Fibroblast of the aortic adventitia (primary cell): ENCODE measurements at places on chromosomes 13 and 19.

- DNase-seq, result no peak
Observed at GRCh38 chr13:52452470-52452869, 2.0 kb upstream of the VPS36 start.

DNA sequence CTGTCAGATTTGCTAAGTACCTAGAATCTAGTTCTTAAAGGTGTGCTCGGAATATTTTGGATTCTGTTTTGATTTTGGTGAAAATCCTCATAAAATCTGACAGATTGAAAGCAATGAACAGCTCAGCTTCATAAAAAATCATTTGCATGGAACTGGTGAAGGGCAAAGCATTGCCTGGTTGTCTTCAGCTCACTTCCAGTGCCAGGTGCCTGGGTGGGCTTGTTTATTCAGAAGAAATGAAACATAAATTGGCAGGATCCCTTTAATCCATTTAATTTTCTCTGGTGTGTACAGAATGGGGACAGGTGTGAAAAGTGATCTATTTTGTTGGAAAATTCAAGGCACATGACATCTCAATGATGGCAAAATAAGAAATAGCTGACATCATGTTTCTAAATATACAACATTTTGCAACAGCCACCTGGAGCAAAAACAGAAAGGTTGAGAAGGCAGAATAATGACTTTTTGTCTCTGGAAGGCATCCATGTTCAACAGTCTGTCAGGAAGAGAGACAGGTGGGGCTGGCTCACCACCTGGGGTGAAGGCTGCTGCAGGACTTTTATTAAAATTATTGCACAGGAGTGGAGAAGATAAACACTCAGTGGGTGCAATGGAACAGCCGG is 52.2 kb downstream of the RFC3 start:
- DNase-seq, result no peak

DNA sequence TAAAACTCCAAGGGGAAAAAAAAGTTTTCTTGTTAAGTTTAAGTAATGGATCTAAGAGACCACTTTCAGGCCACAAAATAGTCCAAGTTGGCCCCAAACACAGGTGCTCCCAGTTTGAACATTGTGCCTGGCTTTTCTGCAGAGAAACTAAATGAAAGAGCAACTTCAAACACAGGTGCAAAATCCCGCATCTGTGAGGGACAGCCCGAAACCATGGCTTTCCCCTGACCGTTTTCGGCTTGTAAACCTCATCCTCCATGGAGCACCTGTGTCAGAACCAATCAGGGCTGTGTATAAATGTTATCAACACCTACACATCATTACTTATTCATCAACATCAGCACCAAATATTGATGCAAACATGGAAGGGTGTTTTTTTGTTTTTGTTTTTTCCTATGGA is 126.8 kb upstream of the OBI1 start:
- no peak for DNase-seq

DNA sequence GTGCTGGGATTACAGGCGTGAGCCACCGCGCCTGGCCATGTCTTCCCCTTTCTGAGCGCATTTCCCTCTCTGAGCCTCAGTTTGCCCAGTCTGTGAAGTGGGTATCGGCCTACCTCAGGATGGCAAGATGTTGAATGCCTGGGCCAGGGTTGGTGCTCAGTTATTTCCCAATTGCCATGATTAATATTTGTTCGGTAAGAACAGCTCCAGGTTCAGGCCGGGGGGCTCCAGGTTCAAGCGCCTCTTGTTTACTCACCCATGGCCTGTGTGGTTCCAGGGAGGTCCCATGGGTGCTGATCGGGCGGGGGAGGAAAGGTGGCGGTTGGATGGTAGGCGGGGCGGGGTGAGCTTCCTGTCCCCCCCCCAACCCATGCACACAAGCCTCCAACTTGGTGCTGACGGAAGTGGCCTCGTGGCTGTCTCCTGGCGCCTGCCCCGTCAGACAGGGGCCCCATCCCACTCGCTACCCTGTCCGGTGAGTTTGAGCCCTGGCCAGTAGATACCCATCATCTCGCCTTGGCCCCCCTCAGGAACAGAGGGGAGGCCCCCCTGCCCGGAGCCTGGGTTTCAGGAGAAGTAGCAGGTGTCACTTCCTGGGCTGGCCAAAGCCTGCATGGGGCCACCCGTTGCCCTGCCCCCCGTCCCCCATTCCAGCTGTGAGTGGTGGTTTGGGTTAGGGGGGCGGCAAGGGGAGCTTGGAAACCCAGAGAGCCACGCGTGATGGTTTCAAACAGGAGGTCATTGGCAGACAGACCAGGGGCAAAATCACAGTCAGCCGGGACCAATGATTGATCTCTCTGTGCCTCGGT is at the start of gene FCHO1:
Gene FCHO1, plus strand, starts transcription at position 375 of the 809 bp plus-strand sequence. CDS start 3,688 bp downstream, outside the sequence.
- DNase-seq, result no peak

DNA sequence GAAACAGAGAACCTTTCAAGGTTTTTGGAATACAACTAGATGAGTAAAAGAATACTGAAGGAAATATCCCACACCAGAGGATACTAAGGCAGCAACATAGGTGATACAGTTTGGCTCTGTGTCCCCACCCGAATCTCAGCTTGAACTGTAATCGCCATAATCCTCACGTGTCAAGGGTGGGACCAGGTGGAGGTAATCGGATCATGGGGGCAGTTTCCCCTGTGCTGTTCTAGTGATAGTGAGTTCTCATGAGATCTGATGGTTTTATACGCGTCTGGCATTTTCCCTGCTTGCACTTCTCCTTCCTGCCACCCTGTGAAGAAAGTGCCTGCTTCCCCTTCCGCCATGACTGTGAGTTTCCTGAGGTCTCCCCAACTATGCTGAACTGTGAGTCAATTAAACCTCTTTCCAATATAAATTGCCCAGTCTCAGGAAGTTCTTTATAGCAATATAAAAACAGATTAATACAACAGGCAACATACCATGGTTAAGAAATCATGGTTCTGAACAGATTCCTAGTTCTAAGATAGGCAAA is 97.0 kb downstream of the ABCC4 start:
- DNase-seq, result no peak

DNA sequence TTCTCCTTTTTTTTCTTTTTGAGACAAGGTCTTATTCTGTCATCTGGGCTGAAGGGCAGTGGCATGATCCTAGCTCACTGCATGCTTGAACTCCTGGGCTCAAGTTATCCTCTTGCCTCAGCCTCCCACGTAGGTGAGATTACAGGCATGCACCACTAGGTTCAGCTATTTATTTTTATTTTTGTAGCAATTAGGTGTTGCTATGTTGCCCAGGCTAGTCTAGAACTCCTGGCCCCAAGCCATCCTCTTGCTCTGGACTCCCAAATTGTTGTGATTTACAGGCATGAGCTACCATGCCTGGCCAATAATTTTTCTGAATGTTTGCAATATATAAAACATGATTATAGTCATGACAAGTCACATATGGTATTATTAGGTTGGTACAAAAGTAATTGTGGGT is 161.1 kb upstream of the ATXN8OS start:
- no peak for DNase-seq

GRCh38 chr13:38440666-38441065 is 91.0 kb downstream of the UFM1 start:
- no peak for DNase-seq

DNA sequence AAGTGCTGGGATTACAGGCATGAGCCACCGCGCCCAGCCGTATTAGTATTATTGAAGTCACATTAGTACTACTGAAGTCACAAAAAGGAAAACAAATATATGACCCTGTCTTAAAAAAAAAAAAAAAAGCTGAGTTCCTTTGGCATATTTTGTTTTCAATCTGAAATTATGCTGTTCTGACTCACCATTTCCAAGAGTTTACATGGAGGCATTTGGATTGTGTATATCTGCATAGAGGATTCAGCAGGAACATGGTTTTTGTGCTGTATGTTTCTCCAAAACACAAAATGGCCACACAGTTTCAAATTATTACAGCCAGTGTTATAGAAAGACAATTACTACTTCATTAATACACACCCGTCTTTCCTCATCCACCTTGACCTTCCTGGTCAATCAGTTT is 103.5 kb upstream of the TSC22D1 start:
- peak; percentile 47 for DNase-seq

- DNase-seq, result peak; percentile 68
Observed at GRCh38 chr13:64272681-64273080, 2857.0 kb upstream of the PCDH20 start.

- DNase-seq, result peak; percentile 44
Observed at GRCh38 chr13:36151591-36151990, 20.4 kb upstream of the DCLK1 start.

DNA sequence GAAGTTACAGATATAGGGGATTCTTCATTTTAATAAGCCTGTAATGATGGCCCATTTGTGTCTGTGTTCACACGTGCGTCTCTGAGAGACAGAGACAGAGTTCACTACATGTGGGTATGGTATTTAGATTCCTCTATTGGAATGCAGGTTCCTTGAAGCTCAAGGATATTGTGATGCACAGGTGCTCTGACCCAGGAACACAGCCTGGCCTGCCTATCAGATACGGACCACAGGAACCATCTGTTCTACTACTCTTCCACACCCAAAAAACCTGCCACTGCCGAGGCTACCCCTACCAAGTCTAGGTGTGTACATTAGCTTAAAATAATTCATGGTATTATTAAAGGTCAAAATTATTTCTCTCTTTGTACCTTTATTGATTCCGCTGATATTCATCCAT is 289.2 kb downstream of the ATP8A2 start:
- no peak for DNase-seq

- DNase-seq, result no peak
Observed at GRCh38 chr13:111662895-111663294, 342.5 kb downstream of the TEX29 start.

- DNase-seq, result no peak
Observed at GRCh38 chr13:79874396-79875360, 393.7 kb downstream of the NDFIP2 start.

GRCh38 chr19:1042689-1043511 is 3.0 kb downstream of the ABCA7 start:
- DNase-seq, result no peak

DNA sequence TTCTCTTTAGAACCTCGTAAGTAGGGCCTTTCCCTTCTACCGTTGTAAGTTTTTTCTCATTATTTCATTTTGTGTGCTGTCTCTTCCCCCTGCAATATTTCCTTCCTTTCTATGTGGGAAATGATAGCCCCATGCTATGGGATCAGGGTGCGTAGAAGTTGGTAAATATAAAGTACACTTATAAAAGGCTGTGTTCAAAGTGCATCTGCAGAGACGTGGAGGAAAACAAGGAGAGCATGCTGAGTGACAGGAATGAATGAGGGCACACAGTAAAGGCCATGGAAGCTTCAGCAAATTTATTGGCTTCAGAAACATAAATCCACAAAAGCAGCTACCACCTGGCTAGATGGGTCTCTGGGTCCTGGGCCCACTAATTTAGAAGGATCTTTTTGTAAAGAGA is 21.6 kb upstream of the SPRY2 start:
- DNase-seq, result no peak

GRCh38 chr19:16442386-16443276 is 29.1 kb downstream of the EPS15L1 start:
- no peak for DNase-seq

DNA sequence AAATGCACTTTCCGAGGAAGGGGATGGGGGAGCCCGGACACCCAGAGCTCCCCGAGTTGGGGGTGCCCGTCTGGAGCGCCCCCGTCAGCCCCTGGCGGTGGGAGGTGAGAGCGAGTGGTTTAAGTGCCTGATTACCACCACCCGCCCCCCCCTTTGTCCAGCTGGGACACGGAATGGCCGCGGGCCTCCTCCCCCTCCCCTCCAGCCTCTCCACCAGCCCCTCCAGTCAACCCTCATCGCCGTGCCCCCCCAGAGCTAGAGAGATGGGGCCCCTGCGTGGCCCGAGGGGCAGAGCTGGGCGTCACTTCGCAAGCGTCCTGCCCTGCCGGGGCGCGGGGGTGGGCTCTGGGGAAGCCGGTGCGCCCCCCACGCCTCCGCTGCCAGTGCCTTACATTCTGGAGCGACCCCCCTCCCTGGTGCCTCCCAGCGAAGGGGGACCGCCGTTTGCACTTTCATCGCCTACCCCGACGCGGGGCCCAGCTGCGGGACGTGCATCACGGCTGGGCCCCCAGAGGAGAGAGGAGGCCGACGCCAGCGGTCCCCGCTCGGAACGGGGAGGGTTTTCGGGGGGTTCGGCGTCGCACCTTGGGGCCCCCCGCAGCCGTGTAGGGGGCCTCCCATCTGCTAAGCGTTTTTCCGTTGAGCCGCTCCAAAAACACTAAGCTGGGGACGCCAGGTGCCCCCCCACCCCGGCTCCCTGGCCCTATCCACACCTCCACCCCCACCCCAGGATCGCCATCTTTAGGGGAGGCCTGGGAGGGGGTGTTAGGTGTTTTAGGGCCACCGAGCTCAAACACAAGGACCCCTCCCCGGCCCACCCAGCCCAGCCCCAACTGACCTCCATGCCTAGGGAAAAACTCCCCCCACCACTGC is 16.4 kb downstream of the SMIM24 start:
- DNase-seq, result no peak

DNA sequence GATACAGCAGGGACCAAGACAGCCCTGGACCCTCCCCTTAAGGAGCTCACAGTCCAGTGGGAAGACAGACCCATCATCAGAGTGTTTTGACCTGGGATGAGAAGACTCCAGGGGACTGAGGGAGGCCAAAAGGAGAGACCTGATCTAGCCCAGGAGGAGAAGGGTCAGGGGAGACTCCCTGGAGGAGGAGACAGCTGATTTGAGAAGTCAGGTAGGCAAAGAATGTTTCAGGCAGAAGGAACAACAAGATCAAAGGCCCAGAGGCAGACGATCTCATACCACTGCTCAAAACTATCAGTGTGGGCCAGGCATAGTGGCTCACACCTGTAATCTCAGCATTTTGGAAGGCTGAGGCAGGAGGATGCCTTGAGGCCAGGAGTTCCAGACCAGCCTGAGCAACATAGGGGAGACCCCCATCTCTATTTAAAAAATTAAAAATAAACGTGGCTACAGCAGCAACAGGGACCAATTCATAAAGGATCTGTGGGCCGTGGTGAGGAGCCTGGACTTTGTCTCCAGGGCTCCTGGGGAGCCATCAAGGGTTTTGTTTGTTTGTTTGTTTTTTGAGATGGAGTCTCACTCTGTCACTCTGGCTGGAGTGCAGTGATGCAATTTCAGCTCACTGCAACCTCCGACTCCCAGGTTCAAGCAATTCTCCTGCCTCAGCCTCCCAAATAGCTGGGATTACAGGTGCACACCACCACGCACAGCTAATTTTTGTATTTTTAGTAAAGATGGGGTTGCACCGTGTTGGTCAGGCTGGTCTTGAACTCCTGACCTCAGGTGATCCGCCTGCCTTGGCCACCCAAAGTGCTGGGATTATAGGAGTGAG is 2.2 kb upstream of the COX6B1 start:
- no peak for DNase-seq

DNA sequence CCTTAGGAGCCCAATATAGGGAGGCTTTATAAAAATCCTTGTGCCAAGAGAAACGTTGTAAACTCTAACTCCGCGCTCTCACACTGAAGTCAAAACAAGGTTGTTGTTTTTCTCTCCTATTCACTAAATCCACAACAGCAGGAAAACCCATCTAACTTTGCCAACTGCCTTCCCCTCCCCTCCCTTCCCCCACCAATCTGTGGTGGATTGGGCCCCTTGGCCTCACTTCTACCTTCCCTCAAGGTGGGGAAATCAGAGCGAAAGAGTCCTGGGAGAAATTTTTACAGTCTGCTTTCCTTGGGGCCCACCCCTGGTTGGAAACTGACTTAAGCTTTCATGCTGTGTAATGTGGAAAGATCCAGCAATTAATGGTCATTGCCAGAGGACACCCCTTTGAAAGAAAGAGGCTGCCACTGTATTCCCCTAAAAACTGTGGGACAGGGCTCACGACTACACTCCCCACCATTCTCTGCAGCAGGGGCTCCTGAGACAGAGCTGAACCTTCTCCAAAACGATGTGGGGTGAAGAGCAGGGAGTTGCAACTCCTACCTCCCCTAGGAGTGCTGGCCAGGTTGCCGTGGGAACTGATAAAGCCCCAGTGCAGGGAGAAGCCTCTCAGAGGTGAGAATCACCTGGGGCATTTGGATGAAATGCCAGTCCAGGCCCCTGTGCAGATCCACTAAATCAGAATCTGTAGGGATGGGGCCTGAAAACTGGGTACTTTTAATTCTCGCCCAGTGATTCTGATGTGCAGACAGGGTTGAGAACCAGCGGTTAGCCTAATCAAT is 1.1 kb downstream of the DHRS12 start:
- DNase-seq, result no peak
